ENCODE measurements at places on chromosomes 5 and 9.

DNA sequence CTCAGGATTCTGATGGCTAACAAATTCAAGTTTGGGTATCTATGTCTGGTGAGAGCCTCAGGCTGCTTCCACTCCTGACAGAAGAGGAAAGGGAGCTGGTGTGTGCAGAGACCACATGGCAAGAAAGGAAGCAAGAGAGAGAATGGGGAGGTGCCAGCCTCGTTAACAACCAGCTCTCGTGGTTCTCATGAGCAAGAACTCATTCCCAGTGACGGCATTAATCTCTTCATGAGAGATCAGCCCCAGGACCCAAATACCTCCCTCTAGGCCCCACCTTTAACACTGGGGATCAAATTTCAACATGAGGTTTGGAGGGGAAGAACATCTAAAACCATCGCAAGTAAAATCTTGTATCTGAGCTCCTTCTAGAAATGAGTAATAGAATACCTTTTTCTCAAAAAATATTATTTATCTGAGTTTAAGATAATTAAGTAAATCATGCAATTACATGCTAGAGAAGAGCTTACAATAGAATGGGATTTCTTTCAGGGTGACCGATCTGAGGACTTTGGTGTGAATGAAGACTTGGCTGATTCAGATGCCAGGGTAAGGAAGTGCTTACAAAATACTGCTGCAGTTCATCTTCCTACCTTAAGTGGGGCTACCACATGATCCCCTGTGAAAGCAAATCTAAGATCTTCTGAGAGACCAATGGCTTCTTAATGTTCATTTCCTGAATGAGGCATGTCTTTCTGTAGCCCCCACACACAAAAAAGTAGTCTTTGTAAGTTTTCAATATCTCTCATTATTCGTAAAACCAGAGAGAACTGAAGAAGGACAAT, 11.5 kb downstream of the ANXA1 start:
- no peak for DNase-seq

- DNase-seq, result no peak
These were observed 216.2 kb upstream of the IER5L start for GRCh38 chr9:129394061-129394885.

DNA sequence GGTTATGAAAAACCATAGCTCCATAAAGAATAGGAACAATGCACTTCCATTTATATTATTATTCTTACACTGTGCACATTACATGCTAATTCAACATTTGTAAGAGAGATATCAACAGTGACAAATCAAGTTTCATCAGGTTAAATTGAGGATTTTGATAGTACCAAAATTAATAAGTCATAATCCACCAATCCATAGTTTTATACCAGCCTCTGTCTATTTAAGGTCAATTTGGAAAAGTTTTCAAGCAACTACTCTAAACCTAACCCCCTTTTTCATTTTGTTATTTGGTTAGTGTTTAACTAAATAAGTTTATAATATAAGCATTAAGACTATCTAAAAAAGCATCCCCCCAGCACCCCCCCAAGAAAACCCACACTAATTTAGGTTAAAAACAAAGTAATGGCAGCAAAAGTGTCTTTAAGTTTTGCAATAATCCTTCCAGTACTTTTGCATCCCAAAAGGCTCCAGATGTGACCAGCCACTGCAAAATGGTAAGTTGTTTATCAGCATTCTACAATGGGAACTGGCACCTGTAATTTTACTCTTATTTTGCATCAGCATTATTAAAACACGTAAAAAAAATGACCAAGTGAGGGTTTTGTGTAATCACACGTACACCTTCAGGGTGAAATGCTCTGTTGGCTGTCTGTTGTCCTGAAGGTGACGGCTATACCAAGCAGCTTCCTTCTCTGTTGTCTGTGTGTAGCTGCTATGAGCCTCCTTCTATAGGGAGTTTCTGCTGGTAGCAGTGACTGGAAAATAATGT, 36.8 kb upstream of the SSBP2 start:
- no peak for DNase-seq

- DNase-seq, result no peak
These were observed 102.1 kb upstream of the DMRT1 start for GRCh38 chr9:739362-739761.

DNA sequence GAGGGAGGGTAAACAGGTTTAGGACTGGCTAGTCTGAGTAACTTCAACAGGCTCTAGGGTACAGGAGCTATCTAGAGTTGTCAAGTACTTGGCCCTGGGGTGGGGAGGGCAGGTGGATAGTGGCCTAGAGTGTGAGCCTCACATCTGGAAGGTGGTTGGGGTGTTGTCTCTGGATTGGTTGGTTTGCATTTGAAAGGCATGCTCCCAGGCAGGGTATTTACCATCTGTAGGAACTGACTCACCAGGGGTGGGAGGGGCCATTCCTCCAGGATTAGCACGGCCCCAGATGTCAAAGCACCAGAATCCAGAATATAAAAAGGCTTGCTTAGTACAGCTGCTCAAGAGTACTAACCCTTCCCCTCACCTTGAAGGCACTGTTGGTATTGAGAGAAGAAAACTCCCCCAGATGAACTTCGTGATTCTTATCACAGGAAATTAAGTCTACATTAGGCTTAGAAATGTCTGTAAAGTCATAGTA, 193.3 kb downstream of the NTRK2 start:
- DNase-seq, result no peak

DNA sequence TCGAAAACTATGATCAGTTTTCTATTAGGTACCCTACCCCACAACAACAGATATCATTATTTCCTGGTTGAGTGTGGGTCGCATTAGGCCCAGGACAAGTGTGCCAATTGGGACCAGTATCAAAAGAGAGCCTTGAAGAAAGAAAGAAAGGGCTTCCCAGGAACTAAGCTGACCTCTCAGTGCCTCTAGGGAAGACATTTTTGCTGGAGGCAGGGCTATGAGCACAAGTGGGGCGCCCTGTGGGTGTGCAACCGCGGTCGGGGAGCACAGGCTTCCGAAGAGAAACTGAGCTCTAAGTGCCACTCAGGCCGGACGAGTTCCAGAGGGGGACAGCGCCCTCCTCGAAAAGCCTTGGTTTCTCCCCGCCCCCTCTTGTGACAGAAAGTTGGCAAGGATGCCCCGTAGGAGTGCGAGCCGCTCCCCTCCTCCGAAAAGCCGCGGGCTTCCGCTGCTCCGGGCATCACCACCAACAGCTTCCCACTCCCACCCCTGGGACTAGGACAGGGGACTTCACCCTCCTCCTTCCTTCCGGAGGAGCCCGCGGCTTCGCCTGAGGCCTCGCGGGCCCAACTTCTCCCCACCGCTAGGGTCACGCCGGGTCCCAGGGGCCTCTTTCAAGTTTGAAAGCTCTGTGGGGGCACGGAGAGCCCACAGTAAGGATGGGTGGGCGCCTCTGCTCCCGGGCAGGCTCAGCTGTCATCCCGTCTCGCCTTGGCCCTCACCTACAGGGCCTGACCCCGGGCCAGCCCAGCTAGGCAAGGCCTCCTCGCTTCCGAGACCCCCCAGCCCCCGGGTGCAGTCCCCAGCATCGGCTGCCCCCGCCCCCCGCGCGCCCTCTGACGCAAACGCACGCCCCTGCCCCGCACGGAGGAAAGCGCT, 2.0 kb downstream of the NR2F1-AS1 start:
- no peak for DNase-seq

DNA sequence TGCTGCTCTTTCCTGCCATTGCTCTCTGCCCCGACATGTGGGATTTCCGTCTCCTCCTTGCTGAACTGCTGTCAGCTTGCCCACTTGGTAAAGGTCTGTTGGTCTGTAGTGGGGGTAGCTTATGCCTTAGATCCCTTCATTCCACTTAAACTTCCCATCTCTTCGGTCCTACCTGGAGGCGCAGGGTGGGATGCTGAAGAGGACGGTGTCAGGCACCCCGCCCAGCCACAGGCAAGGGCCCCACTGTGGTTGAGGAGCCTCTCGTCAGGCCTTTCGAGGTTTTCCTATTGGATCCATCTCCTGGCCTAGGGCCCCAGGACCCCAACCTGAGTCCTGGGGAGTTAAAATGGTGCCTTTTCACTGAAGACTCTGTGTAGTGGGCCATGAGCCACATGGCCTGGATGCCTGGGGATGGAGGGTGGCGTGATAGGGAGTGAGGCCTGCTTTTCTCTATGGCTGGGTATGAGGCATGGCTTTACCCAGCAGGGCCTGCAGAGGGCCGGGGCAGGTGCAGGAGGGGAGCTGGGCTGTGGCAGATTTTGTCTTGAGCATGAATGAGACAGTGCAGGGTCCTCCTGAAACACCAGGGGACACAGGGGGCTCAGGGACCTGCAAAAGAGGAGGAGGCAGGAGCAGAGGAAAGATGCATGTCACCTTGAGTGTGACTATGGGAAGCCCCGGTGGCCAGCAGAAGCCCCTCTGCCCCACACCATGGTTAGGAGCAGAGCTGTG, 25.8 kb upstream of the RNF130 start:
- no peak for DNase-seq

GRCh38 chr5:4781299-4781698, 358.8 kb upstream of the ADAMTS16 start:
- no peak for DNase-seq

DNA sequence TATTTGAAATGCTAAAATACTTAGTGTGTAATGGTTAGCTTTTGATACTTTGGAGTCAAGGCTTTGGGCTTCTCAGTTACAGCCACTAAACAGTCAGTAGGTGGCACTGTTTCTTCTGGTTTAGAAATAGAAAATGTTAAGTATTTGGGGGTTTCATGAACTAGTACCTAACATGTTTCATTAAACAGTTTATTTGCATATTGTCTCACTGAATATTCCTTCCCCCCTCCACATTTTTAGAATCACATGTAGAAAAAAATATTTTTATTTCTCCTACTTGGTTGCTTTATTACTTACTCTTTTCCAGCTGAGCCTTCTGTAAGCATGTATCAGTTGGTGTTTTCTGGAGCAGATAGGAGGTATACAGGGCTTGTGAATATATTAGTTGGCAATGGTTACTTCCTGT, 48.0 kb downstream of the IPO11 start:
- DNase-seq, result no peak

- DNase-seq, result no peak
These were observed 29.7 kb upstream of the BARX1 start for GRCh38 chr9:93984860-93985259.

- no peak for DNase-seq
These were observed 47.8 kb upstream of the INSYN2B start for GRCh38 chr5:170028124-170028523.

GRCh38 chr9:104748359-104749031, 1.0 kb downstream of the NIPSNAP3A start:
- no peak for DNase-seq

- no peak for DNase-seq
These were observed 172.0 kb upstream of the MSX2 start for GRCh38 chr5:174552428-174552827.

DNA sequence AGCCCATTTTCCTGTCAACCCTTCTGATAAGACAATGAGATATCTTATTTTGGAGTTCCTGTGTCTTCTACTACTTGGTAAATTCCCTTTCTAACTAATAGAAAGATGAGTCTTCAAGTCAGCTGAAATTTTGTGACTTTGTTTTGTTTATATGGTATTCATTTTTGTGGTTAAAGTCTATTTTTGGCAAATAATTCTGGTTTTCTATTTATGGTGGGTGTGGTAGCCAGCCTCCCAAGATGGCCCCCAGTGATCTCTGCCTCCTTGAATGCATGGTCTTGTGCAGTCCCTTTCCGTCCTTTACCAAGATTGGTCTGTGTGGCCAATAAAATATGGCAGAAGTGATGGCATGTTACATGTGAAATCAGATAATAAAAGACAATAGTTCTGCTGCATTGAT, 91.5 kb downstream of the NR3C1 start:
- no peak for DNase-seq

DNA sequence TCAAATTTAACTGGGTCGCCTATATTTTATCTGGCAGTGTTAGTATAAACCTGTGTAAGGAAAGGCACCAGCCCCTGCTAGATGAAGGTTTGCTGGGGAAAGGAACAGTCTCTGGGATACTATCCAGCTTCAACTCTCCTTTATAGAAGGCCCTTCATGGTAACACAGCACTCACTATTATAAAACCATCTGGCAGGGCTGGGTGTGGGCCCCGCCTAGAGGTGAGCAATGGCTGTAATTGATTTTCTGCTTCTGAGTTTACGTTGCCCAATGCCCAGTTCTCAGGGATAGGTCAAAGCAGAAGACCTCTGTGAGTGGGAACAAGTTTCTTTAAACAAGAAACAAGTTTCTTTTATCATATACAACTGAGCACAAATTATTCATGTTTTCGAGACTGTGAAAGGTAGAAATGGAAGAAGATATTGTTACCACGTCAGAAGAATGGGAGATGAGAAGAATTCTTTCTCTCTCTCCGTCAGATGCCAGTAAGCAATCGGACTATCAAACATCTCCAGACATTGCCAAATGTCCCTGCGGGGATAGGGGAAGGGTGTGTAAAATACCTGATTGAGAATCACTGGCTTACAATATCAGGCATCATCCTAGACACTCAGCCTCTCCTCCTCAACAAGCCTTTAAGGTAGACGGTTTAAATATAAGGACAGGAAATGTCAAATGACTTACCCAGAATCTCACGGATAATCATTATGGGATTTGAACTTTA, 205.9 kb downstream of the PDZD2 start:
- no peak for DNase-seq

DNA sequence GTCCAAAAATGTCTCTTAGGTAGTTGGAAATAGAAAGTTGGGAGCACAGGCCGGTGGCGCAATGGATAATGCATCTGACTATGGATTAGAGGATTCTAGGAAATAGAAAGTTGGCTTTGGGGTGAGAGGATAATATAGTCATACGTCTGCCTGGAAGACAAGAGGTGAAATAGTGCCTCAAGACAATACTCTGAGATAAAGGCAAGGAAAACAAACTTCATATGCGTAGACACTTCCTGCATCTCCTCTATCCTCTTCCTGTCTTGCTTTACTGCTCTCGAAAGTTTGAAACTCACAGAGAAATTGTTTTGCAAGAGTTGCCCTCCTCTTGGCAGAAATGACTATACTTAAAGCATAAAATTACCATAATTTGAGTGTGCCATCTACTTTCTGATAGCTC, 153.2 kb upstream of the FBXL7 start:
- DNase-seq, result no peak

- DNase-seq, result no peak
These were observed 26.6 kb downstream of the RAB24 start for GRCh38 chr5:177276886-177277285.

DNA sequence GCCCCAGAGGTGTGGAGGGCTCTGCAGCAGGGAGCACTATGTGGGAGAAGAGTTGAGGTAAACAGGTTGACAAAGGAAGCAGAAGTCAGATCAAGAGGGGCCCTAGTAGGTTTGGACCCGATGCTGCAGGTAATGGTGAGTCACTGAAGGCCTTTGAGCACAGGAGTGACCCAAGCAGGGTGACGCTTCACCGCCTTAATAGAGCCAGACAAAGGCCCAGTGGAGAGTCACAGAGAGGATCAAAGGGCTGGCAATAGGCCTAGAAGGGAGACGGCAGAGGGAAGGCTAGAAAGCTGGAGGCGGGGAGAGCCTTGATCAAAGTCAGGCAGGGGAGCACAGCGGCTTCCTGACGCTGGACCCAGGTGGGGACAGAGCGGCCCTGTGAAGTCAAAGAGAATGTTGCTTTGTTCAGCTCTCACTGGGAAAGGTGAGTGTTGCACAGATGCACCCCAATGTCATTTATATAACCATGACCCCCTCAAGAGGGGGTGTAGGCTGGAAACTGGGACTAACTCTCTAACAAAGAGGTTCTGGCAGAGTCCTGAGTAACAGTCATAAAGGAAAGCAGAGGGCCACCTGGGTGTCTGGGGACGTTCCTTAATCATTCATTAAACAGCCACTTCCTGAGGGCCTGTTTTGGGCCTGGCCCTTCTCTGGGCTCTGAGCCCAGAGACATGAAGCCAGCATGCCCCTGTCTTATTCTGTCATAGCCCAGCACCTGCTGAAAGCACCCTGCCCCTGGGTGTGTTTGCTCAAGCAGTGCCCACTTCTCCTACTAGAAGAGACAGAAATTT, 9.8 kb upstream of the CPLX2 start:
- no peak for DNase-seq
